ENCODE measurements at places on chromosomes 7 and 10.

DNA sequence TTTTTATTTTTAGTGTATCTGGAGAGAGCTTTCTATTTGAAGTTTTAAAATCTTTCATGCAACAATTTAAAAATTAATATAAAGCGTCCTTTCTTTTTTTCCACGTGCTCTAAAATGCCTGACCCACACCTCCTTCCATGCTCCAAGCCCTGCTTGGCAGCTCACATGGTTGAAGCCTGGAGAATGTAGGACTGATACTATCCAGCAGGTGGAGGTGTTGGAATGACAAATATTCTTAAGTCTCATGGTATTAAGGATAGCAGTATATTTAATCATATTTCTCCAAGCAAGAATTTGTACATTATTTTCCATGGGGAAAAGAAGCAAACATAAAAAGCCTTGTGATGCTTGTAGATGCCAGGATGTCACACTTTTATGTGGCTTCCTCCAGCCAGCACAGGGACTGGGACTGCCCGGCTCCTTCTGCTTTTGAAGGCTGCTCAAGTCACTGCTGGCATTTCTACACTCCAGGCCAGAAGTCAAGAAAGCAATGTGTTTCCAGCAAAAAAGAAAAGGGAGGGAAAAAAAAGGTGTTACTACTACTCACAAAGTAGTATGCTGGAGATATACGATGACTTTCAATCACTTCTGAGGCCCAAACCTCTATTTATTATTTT, 49.7 kb downstream of the BZW2 start:
- DNase-seq = peak; percentile 5

- DNase-seq = no peak
These were observed 443.5 kb upstream of the ETV1 start for GRCh38 chr7:14432924-14433323.

DNA sequence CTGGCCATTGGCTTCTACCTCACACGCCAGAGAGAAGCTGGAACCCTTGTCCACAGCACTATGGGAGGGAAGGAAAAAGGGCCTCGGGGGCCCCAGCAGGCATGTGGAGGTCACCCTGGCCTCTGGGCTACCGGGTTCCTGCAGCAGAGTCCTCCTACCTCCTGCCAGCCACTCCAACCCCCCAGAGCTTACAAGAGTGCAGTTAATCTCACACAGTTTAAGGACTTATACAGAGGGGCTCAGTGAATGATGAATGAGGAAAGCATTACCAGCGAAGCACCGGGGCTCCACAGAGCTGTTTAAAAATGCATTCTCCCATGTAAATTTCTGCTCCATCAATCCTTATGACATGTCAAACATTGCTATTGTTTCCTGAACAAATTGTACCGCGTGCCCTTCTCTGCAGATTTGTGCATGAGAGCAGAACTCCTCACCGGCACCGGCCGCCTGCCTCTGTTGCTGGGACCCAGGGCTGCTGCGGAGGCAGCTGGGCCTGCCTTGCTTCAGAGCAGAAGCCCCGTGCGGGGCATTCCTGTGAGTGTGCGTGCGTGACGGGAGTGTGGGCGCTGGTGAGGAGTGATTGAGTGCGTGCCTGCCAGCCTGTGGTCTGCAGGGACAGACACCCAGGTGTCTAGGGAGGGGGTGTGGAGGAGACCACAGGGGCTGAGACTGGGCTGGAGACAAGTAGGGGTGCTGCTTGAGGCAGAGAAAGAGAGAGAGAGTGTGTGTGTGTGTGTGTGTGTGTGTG, 52.8 kb downstream of the C10orf105 start:
- DNase-seq = no peak

- no peak for DNase-seq
These were observed 9.9 kb downstream of the FAM204A start for GRCh38 chr10:118332236-118332635.

DNA sequence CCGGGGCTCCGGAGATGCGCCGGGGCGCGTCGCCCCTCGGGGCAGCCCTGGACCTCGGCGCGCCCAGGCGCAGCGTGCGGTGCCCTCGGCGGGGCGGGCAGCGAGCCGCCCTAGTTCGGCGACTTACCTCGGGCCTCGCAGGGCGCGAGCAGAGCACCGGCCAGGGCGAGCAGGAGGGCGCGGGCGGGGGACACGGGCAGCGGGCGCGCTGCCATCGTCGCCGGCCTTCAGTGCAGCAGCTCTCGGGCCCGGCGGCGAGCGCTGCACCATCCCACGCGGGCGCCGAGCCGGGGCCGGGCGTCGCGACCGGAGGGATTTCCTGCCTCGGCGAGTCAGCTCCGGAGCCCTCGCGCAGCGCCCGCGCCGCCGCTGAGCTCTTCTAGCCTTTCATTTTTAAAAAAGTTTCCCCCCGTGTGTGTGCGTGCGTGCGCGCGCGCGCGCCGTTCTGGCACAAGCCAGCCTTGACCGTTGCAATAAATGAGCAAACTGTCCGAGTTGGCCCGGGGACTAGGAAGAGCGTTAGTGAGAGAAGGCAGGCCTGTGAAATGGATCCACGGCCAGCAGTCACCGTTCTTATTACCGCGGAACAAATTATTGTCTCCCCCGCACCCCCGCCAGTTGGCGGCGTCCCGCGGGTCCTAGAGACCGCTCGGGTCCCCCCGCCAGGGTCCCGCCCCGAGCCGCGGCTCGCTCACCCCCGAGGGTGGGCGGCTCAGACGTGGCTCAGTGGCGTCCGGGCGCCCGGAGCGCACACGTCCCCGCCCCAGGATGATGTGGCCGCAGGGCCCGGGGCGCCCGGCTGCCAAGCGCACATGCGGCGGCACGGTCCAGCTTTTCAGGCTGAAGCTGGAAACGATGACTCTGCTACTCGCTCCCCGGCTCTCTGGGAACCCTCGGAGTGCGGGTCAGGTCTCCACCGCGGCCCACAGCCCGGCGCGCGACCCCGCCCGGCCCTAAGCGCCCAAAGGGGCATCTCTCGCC, at the start of gene ADAM12:
Gene ADAM12 (minus strand): TSS at position 547 of the 981 bp plus-strand sequence. CDS start 332 bp downstream, at position 215.
- DNase-seq = peak; percentile 33

- no peak for DNase-seq
These were observed 23.7 kb upstream of the ELFN1 start for GRCh38 chr7:1646391-1646790.

DNA sequence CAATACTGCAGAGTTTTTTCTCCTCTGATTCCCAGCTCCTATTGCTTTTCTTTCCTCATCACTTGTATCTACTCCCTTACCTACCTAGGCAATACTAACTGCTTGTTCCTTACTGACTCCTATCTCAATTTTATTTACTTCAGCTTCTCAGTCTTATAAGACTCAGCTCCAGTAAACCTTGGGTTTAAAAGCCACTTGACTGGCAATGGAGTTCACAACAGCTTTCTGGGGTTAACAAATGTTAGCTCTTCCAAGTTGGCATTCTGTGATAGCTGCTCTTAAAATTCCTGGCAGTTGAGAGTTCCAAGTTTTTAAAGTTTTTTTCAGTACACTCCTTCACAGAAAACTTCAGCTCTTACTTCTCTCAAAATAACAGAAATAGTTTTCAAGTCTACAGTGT, 14.2 kb downstream of the ATAD1 start:
- no peak for DNase-seq

GRCh38 chr7:130390486-130390885, 10.2 kb downstream of the CPA1 start:
- no peak for DNase-seq

DNA sequence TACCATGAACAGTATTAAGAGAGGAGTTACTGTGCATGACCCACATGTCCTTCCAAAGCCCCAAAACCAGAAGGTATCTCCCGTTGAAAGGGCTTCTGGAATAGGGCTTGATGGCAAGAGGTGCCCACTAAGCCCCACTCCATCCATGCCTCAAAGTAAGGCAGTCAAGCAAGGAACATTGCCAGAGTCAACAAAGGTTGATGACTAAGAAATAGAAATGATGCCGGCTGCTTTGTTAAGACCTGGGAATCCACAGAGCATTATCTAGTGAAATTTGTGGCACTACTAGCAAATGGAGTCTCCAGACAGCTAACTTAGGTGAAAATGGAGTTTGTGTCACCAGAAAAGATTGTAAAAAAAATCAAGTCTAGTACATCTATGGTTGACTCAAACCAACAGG, 6.2 kb downstream of the SFR1 start:
- DNase-seq = no peak

- DNase-seq = no peak
These were observed 212.5 kb downstream of the DGKB start for GRCh38 chr7:14690075-14690474.

GRCh38 chr7:44883961-44884620, 1.2 kb downstream of the PURB start:
- no peak for DNase-seq

DNA sequence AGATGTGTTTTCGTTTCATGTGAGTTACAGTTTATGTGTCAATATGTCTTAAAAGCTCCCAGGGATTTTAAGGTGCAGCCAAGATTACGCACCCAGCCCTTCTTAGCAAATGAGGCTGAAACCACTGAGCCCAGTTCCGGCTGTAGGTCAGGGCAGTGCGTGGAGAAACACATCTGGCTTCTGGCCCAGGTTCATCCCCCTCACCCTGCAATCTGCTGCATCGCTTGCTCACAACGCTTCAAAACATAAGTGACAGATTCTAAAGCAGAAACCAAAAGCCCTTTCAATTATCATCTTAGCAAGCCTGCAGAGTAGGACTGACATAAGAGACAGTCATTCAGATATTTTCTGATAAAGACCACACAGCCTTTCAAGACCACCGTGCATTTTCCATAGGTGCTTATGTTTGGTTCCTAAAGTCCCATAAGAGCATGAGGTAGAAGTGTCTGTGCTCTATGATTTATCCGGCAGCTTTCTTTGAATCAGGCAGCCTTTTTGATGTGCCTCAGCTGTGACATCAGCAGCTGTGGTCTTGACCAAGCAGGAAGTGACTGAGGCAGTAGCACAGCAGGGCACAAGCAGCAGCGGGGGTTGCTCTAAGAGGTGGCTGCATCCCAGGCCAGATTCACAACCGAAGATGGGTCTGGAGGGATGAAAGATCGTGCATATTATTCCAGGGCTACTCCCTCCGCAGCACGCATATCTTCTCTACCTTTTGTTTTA, 72.1 kb upstream of the LYZL2 start:
- DNase-seq = no peak

DNA sequence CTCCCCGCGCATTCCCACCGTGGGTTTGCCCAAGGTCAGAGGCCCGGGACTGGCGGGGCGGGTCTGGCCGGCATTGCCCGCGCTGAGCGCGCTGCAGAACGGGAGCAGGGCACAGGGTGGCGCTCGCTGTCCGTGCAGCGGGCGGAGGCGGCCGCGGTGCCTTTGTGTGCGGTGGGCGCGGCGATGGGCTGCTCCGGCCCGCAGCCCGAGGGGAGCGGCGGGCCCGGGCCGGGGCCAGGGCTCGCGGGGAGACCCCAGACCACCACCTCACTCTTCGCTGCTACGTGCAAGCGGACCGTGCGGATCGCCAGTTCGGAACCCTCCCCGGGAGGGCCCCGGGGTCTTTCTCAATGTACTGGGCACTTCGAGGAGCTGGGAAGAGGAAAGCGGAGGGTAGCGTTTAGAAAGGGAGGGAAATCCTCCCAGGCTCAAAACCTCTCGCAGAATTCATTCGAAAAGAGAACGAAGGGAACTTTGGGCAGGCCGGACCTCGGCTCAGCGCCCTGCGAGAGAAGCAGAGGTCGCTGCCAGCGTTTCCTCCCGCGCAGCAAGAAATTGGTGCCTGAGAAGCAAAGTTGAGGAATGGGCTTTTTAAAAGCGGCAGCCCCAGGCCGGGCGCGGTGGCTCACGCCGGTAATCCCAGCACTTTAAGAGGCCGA, 8.5 kb downstream of the SP8 start:
- no peak for DNase-seq

DNA sequence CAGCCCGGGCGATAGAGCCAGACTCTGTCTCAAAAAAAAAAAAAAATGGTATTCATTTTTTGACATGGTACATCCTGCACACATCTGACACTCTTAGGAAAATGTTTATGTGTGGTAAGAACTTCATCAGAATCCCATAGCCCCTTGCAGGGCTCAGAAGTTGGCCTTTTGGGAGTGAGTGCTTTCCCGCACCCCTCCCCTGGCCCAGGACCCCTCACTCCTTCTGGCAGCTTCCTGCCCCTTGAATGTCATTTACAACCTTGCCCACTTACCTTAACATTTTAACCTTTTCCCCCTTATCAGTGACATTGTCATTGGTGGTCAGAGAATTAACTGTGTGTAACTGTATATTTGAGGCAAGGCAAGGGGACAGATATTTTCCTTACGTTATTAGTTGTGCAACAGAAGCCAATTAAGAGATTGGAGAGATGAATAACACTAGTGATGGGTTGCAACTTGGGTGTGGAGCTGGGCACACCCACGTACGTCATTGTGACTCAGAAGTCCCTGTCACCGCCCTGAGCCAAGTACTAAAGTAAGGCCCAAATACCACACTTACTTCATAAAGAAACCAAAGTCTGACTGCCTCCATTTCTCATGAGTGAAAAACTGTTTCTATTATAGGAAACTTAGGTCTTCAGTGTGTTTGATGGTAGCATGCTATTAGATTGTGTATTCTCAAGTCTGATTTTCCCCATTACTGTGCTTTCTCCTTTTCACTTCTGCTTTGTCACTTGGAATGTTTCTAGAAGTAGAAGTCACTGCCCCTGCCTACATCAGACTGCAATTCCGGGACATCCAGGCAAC, 31.6 kb downstream of the OGDH start:
- no peak for DNase-seq

- DNase-seq = no peak
These were observed 58.1 kb downstream of the CSGALNACT2 start for GRCh38 chr10:43196131-43196980.

DNA sequence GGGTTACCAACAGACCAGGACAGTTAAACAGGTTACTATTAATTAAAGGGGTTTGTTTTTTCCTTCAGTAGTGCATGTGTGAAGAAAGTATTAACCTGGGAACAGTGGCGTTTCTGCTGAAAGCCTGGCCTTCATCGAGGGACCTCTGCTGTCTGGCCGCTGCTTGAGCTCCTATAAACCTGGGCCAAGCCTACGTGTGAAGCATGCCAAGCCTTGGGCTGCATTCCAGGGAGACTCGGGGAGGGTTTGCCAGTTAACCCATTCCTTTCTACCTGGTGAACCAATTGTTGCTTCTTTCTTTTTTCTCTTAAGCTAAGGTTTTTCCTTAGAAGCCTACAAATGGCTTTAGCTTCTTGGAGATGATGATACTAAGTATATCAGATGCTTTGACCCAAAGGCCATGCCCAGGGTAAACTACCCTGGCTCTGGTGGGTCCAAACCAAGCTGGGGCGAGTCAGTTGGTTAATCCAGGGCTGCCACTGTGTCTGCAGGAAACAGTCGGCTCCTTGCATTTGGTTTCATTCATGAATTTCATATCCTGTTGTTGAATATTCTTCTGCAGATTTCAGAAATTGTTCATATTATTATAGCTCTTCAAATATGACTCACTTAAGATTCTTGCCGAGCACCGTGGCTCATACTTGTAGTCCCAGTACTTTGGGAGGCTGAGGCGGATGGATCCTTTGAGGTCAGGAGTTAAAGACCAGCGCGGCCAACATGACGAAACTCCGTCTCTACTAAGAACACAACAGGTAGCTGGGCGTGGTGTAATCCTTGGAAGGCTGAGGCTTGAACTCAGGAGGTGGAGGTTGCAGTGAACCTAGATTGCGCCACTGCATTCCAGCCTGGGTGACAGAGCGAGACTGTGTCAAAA, 23.8 kb downstream of the PFKP start:
- DNase-seq = peak; percentile 40

GRCh38 chr7:75608451-75609122, 116.5 kb downstream of the SPDYE5 start:
- DNase-seq = peak; percentile 42

GRCh38 chr7:78172267-78172757, 373.7 kb downstream of the PHTF2 start:
- DNase-seq = no peak

- no peak for DNase-seq
These were observed 181.4 kb downstream of the CUX1 start for GRCh38 chr7:101998906-101999240.
